ENCODE measurements at places on chromosomes 7 and 10.

- no peak for DNase-seq
Observed at GRCh38 chr7:130210181-130210935, 2.7 kb downstream of the SSMEM1 start.

DNA sequence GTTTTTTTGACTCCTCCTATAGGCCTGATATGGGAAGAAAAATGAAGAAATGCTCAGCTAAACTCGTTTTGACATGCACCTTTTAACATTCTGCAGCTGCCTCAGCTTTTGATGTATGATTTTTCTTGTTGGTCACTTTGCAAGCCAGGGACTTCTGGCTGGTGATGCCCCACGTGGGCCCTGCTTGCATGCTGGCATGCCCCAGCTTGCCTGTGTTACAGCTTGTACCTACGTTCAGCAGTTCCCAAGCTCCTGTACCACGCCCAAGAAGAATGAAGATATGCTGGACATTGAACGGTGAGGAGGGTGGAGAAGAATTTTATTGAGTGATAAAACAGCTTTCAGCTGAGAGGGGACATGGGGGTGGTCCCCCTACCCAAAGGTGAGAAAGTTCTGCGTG lies 245.6 kb upstream of the FZD8 start:
- no peak for DNase-seq

DNA sequence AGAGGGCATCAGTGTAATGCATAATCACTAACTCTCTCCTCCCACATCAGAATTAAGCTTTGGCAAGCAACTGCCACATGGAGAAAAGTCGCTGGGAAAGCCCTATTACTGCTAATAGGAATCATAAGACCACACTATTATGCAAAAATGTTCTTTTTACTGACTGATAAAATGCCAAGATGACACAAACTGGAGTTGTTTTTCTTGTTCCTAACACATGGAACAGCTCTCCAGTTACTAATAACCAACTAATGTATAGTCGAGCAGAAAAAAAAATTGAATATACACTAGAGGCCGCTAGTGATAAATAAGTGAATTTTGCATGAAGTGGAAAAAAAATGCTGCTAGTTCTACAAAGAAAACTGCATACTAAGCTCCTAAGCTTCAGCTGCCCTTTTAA lies 165.6 kb downstream of the TPK1 start:
- DNase-seq, result no peak

GRCh38 chr7:151680810-151681209 lies 161.1 kb upstream of the RHEB start:
- DNase-seq, result no peak

DNA sequence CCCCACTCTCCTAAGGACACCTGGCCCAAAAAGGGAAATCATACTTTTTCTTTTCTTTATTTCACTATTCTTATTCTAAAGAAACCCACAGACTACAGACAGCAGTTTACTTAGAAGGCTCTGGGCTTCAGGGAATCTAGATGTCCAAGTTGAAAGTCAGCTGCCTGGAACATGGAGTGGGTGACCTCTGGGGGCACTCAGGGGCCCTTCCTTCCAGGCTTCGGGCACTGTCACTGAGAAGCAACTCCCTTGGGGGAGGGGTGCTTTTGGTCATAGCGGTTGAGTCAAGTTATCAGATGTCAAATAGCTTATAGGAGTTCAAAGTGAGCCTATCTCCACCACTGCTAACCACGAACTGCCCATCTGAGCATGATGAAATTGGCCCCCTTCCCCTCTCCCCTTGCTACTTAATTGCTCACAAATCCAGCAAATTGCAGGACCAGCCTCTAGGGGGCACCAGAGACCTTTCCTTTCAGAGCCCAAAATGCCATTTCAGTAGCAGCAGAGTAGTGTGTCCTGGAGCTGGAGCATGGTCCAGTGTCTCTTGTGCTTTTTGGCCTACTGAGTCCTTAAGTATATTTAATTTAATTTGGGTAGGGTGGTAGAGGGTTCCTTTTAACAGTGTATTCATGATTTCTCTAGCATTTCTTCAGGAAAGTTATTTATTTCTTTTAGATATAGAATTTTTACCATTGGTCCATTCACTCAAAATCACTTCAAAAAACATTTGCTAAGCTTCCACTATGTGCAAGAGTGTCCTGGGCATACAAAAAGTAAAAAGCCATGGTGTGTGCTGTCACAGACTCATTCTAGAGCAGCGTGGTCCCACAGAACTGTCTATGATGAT lies 463.8 kb downstream of the KCNMA1 start:
- DNase-seq, result no peak

DNA sequence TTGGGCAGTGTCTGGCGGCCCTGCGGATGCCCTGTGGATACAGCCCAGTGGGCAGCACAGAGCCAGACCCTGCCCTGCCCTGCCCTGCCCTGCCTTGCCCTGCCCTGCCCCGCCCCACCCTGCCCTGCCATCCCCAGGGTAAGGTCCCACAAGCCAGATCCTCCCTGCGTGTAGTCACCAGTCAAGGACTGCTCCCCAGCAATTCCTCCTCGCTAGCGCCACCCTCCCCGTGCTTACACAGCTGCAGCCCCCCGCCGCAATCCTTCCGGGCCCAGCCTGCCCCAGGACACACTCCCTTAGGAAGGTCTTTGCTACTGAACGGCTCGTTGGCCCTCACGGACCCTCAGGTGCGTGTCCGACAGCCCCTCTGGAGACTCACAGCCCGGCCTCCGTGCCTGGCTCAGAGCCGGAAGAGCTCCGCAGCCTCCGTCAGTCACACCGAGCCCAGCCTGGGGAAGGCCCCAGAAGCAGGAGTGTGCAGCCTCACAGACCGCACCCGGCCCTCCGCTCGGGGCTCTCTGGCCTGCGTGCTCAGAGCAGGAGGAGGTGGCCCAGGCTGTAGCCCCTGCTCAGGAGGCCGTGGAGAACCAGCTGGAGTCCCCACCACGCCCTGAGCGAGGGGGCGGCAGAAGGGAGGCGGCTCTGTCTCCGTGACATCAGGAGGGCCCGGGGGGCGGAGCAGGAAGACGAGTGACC lies 68.3 kb downstream of the PWWP2B start:
- DNase-seq, result no peak

- DNase-seq, result no peak
Observed at GRCh38 chr7:38736138-38736537, 105.0 kb upstream of the AMPH start.

GRCh38 chr10:49037187-49037586 lies 78.1 kb downstream of the VSTM4 start:
- no peak for DNase-seq

DNA sequence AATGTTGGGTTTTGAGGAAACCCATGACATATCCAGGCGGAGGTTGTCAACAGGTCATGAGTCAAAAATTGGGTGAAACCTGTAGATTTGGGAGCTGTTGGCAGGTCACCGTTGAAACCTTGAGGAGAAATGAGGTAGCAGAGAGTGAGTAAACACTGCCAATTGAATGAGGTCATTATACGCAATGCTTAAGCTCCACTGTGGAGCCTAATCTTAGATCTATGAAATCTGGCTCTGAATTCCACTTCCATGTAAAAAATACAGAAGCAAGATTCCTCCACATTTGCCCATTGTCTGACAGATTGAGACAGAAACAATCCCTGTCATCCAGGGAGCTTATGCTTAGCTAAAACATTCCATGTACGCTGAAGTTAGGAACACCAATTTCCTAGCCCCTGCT lies 76.0 kb upstream of the IL6 start:
- DNase-seq, result no peak

GRCh38 chr7:8579661-8580194 lies 146.3 kb downstream of the NXPH1 start:
- no peak for DNase-seq

DNA sequence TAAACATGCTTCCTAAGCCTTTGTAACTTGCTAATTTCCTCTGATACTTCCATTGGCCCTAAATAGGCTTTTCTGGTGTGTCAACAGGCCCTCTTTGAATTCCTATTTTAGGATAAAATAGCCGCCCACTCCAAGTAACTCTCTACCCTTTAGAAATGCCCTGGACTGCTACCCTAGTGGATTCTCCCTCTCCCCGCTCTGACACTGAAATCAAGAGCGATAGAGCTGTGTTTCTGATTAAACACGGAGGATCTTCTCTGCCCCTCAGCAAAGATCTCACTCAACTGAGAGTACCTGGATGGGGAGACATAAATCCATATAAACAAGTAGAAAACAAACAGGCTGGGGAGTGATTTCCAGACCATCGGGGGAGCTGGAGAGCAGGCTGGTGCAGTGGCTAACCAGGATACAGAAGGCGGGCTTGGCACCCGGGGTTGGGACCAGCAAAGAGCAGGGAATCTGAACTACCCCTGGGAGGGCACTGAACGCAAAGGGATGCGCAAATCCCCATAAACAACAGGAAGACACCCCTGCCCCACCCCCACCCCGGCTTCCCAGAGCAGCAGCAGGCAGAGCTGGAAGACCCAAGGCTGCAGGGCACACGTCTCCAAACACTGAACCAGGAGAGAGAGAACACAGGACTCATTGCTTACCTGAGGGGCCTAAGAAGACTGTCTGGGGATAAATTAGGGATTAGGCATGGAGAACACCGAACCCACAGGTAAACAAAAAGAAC lies 2.5 kb downstream of the ASB13 start:
- DNase-seq, result no peak

DNA sequence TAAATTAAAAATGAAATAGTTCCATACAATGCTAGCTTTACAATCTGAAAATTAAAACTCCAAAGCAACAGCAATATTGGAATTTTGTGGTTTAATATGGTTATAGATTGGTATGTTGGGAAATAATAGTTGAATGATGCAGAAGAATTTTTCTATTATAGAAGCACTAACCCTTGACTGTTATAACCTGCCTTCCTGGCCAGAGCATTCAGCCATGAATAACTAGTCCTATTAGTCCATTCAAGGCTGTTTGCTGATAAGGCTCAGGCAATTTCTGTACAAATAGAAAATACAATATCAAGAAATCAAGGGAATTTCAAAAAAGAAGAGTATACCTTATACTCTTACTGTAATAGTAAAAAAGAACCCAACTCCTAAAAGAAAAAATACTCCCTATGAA lies 101.6 kb upstream of the SP4 start:
- DNase-seq, result no peak

DNA sequence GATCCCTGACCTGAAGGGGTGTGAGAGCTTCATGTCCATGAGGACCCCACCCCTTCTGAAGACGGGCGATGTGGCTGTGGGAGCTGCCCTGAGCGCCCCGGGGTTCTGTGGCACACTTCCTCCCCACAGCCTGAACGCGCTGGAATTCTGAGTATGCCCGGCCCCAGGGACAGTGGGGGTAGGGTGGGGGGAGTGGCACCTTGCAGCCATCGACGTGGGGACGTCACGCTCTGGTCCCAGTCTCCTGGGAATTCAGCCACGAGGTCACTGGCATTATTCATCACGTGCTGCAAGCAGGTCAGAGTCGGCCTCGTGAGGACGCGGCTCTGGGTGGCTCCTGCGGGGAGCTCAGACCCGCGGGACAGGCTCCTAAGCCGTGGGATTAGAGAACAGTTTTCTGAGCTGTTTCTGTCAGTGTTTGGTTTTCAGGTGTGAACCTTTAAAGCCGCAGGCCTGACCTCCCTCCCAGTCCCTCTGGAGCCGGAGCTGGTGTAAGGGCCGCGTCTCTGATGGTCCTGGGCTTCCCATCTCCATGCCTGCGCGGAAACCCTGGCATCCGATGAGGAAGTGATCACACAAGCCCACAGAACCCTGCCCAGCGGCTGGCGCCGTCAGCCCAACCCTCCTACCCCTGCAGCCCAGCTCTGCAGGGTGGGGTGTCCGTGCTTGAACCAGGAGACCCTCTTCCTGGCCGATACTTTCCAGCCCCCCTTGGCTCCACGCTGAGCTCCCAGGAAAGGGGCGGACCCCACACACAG lies 16.1 kb downstream of the GPR146 start:
- DNase-seq, result no peak

GRCh38 chr10:95391164-95391563 lies 100.4 kb upstream of the PDLIM1 start:
- no peak for DNase-seq

DNA sequence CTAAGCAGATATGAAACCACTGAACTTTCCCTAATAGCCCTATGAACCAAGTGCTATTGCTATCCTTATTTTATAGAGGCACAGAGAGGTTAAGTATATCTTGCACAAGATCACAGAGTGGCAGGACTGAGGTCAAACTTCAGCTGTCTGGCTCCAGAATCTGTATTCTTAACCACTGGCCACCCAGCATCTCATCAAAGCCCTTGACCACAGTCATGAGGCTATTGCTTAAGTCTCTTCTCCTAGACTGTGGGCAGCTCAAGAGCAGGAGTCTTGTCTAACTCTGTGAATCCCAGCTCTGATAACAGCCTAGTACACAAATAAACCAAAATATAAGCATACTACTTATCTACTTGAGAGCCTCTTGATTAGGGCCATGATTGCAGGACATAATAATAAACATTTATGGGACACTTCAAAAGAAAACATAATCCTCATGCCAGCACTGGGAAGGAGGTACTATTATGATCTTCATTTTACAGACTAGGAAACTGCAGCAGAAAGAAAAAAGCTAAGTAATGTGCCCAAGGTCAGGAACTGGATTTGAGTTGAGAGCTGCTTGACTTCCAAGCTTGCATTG lies 22.4 kb upstream of the SMC3 start:
- DNase-seq, result no peak

DNA sequence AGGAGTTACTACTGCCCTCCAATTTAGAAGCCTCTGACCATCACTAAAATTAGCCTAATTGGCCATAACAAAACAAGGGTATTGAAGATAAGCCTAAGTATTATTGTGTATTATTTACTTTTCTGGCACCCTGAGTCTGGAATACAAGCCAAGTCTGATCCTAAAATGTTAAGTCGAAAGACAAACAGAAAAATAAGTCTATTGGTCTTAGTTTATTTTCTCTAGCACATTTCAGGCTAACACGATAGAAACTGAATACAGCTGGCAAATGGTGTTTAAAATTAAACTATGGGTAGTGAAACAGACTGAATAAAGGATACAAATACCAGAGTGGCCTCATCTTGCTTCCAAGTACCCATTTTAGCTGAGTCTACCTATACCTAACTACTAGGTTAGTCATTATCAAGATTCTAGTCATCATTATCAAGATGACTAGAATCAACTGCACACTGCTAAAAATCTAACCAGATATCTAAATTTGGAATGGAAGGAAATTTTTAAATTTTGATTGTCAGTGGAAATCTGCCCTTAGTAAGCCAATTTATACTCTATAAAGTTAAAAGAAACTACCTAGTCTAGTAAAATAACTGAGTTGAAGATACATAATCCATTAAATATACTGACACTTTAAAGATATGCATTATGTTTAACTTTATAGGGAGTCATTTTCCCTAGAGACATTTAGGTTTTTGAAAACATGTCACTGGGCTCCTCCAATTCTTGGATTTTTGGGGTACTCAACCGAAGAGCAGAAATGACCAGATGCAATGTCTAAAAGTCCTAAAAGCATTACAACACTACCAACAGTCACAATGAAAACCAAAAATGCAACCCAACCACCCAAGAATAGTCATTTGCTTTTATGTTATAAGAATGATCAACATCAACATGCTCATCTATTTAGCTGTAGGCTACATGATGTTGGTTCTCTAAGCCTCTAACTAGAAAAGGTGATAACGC lies 80.9 kb downstream of the NT5C2 start:
- DNase-seq, result no peak

- no peak for DNase-seq
Observed at GRCh38 chr10:43145311-43145710, 7.1 kb downstream of the CSGALNACT2 start.

GRCh38 chr7:116261904-116262303 lies 51.6 kb downstream of the TES start:
- DNase-seq, result no peak

GRCh38 chr7:18663321-18663720 lies 167.8 kb downstream of the HDAC9 start:
- no peak for DNase-seq

Measured in coronary artery (tissue), 2 donors.